ENCODE measurements at places on chromosomes 2 and 18. TPM values are rescaled to one million over a fixed set of nuclear protein-coding genes. Genes with fewer than 3 reads are reported as not detected.

ELOA2 gene
- not detected for total RNA-seq

GPR35 gene
- 0.13 TPM for total RNA-seq

RNF144A gene
- total RNA-seq, result 2.5 TPM

CYP26B1 gene
- total RNA-seq, result 0.78 TPM

PMAIP1 gene
- total RNA-seq, result 13.7 TPM

HAAO gene
- total RNA-seq, result 0.18 TPM

PHOSPHO2 gene
- 1.5 TPM for total RNA-seq

FAM228A gene
- total RNA-seq, result 0.14 TPM

FOXI3 gene
- total RNA-seq, result not detected

FOXD4L1 gene
- total RNA-seq, result 0.11 TPM

TXNDC2 gene
- under 0.01 TPM for total RNA-seq

TMBIM1 gene
- 128 TPM for total RNA-seq

CGREF1 gene
- 1.7 TPM for total RNA-seq

PIEZO2 gene
- total RNA-seq, result 63.7 TPM

MFSD2B gene
- 0.35 TPM for total RNA-seq

RNF181 gene
- 248 TPM for total RNA-seq

DPP10 gene
- not detected for total RNA-seq

ASB18 gene
- not detected for total RNA-seq

CENPA gene
- 28.3 TPM for total RNA-seq

MYO3B gene
- not detected for total RNA-seq

FLACC1 gene
- 0.56 TPM for total RNA-seq

IL1A gene
- total RNA-seq, result 0.73 TPM

C2orf81 gene
- total RNA-seq, result 0.28 TPM

RAPGEF4 gene
- total RNA-seq, result 6.1 TPM

CD302 gene
- total RNA-seq, result 11.6 TPM

SOX11 gene
- not detected for total RNA-seq

RGPD8 gene
- 12.6 TPM for total RNA-seq

DSG1 gene
- not detected for total RNA-seq

ST6GAL2 gene
- not detected for total RNA-seq

SERPINB2 gene
- 0.71 TPM for total RNA-seq

COLEC11 gene
- 0.35 TPM for total RNA-seq

REG3A gene
- total RNA-seq, result not detected

GKN1 gene
- total RNA-seq, result not detected

IL36RN gene
- not detected for total RNA-seq

CYTIP gene
- total RNA-seq, result 0.07 TPM

SH3YL1 gene
- total RNA-seq, result 20.8 TPM

MFSD6 gene
- 1.2 TPM for total RNA-seq

DLX2 gene
- not detected for total RNA-seq

LRRC30 gene
- not detected for total RNA-seq

PTPRN gene
- total RNA-seq, result not detected

HOXD12 gene
- not detected for total RNA-seq

ZDBF2 gene
- 9.0 TPM for total RNA-seq

HRH4 gene
- not detected for total RNA-seq
